ENCODE measurements at places on chromosomes 6 and 20.

GRCh38 chr6:446418-447366 is 55.1 kb downstream of the IRF4 start:
- H3K36me3 ChIP-seq = no peaks in the 10 kb centered on the region
- peak overlapping the region; percentile 61 for H3K27ac ChIP-seq
- peak overlapping the region; percentile 45 for H3K4me3 ChIP-seq
- peak; percentile 74 for DNase-seq
- peaks cover 46% of the 10 kb centered on the region for H3K4me1 ChIP-seq

GRCh38 chr6:131946992-131947955 is 3.9 kb downstream of the CCN2 start:
- DNase-seq = no peak
- H3K27me3 ChIP-seq = peaks cover 10% of the 10 kb centered on the region
- peaks cover 9% of the 10 kb centered on the region for H3K4me1 ChIP-seq

DNA sequence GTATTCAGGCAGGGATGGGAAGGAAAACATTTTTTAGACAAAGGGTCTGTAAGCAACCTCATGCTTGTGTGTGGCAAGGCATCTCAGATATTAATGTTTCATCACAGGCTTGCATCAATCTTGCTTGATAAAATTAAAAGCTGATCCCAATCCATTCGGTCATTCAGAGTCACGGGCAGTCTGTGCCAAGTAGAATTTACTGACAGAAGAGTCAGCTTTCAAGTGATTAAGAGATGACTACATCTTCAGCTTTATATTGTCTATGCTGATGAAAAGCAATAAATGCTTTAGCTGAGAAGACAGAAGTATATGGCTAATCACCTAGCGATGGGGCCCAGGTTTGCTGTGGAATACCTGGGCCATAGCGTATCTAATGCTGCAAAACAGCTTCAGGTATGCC is 3.5 kb downstream of the PLEKHG1 start:
- H3K4me3 ChIP-seq = no peak overlapping the region
- H3K4me1 ChIP-seq = no peaks in the 10 kb centered on the region
- DNase-seq = no peak
- no peaks in the 10 kb centered on the region for H3K27me3 ChIP-seq
- no peaks in the 10 kb centered on the region for H3K36me3 ChIP-seq
- H3K27ac ChIP-seq = no peak overlapping the region

DNA sequence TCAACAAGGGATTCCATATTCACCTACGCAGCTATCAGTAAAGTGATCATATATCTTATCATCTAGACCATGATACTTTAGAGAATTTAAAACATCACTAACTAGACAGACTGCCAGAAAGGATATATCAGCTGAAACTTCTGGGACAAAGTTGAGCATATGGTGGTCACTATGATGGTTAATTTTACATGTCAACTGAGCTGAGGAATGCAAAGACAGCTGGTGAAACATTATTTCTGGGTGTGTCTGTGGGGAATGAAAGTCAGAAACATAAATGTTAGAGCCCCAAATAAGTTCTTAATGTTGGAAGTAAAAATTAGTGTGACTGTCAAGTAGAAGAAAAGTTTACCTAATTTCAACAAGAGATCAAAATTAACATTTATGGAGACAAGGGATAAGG is 440.0 kb upstream of the IRAK1BP1 start:
- no peak overlapping the region for H3K27ac ChIP-seq
- no peaks in the 10 kb centered on the region for H3K4me1 ChIP-seq
- H3K27me3 ChIP-seq = no peaks in the 10 kb centered on the region
- no peaks in the 10 kb centered on the region for H3K36me3 ChIP-seq
- DNase-seq = no peak
- H3K4me3 ChIP-seq = no peak overlapping the region

GRCh38 chr20:38130687-38131587 is 34.1 kb downstream of the TGM2 start:
- no peaks in the 10 kb centered on the region for H3K27me3 ChIP-seq
- no peak overlapping the region for H3K4me3 ChIP-seq
- peaks cover 5% of the 10 kb centered on the region for H3K4me1 ChIP-seq
- no peak overlapping the region for H3K27ac ChIP-seq

DNA sequence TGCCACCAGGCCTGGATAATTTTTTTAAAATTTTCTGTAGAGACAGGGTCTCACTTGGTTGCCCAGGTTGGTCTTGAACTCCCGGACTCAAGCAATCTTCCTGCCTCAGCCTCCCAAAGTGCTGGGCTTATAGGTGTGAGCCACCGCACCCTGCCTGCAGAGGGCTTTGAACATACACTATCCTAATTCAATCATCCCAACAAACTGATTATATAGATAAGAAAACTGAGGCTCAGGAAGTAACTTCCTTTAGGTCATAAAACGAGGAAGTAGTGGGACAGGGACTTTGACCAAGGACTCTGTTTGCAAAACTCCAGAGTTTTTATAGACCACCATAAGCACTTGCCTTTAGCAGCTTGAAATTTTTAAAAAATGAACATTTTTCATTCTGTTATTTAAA is 5.0 kb upstream of the BANF2 start:
- H3K27ac ChIP-seq = no peak overlapping the region
- H3K36me3 ChIP-seq = no peaks in the 10 kb centered on the region
- no peak overlapping the region for H3K4me3 ChIP-seq
- no peaks in the 10 kb centered on the region for H3K4me1 ChIP-seq
- peaks cover 11% of the 10 kb centered on the region for H3K27me3 ChIP-seq

- DNase-seq = no peak
- no peaks in the 10 kb centered on the region for H3K27me3 ChIP-seq
- H3K4me1 ChIP-seq = no peaks in the 10 kb centered on the region
- no peaks in the 10 kb centered on the region for H3K36me3 ChIP-seq
- H3K4me3 ChIP-seq = no peak overlapping the region
Measured at GRCh38 chr6:72699159-72699558, 77.3 kb downstream of the KCNQ5 start.

DNA sequence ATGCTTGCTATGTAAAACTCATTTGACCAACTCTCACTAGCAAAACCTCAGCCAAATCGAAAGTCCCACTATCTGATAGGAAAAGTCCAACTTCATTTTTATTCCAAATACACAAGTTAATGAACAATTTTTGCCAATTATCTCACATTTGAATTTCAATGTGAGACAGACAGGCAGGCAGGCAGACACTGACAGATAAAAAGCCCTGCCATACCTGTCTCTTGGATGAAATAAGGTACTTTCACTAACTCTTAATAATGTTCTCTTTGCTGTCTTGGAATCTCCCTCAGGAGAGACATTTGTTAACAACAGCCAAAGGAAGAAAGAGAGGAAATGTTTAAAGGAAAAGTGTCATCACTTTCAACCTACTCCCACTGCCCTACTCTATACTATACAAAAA is 82.0 kb downstream of the RNGTT start:
- no peaks in the 10 kb centered on the region for H3K27me3 ChIP-seq
- peaks cover 8% of the 10 kb centered on the region for H3K36me3 ChIP-seq
- no peak for DNase-seq
- no peaks in the 10 kb centered on the region for H3K4me1 ChIP-seq
- no peak overlapping the region for H3K4me3 ChIP-seq

GRCh38 chr6:10552270-10552810 is 31.2 kb downstream of the GCNT2 start:
- H3K36me3 ChIP-seq = no peaks in the 10 kb centered on the region
- no peak overlapping the region for H3K4me3 ChIP-seq
- H3K4me1 ChIP-seq = no peaks in the 10 kb centered on the region
- no peaks in the 10 kb centered on the region for H3K27me3 ChIP-seq

GRCh38 chr6:131828080-131828479 is 20.3 kb downstream of the ENPP1 start:
- H3K27me3 ChIP-seq = peaks cover 3% of the 10 kb centered on the region
- no peaks in the 10 kb centered on the region for H3K4me1 ChIP-seq
- no peak for DNase-seq
- no peak overlapping the region for H3K27ac ChIP-seq
- no peaks in the 10 kb centered on the region for H3K36me3 ChIP-seq

GRCh38 chr6:116945809-116946208 is 68.8 kb downstream of the RFX6 start:
- no peak for DNase-seq
- H3K27ac ChIP-seq = no peak overlapping the region
- H3K36me3 ChIP-seq = no peaks in the 10 kb centered on the region
- H3K27me3 ChIP-seq = no peaks in the 10 kb centered on the region

DNA sequence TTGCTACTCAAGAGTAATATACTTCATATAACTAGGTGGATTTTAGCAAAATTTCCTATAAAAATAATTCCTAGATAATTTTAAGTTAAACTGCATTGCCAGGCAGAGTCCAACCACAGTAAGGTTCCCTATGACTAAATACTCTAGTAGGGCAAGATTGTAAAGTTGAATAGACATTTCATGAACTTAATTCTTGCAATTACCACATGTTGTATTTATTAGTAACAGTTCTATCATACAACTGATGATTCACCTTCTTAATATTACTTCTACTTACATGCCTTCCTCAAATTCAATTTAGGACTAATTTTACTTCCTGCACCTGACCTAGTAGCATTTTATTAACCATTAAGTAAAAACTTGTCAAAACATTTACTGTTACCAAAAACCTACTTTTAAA is 266.7 kb upstream of the THEMIS start:
- DNase-seq = no peak
- H3K4me3 ChIP-seq = no peak overlapping the region
- no peaks in the 10 kb centered on the region for H3K36me3 ChIP-seq
- H3K27me3 ChIP-seq = no peaks in the 10 kb centered on the region
- no peaks in the 10 kb centered on the region for H3K4me1 ChIP-seq

DNA sequence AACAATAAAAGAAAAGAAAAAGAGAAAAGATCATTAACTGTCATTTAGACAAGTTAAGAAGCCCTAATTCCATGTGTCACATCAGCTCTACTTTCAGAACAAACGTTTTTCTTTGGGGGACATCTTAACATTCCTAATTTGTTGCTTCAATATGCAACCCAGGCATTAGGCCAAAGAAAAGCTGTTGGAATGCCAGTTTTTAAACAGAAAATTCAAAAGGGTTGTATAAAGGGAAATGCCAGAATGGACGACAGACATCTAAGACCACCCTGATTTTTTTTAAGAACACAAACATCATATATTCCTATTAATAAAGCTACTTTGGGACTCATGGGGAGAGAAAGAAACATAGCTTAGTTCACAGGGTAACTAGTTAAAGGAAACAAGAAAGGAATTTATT is 315.0 kb downstream of the GMDS start:
- no peak for DNase-seq
- H3K4me1 ChIP-seq = no peaks in the 10 kb centered on the region
- no peak overlapping the region for H3K4me3 ChIP-seq
- H3K27ac ChIP-seq = no peak overlapping the region
- H3K36me3 ChIP-seq = no peaks in the 10 kb centered on the region
- H3K27me3 ChIP-seq = no peaks in the 10 kb centered on the region

DNA sequence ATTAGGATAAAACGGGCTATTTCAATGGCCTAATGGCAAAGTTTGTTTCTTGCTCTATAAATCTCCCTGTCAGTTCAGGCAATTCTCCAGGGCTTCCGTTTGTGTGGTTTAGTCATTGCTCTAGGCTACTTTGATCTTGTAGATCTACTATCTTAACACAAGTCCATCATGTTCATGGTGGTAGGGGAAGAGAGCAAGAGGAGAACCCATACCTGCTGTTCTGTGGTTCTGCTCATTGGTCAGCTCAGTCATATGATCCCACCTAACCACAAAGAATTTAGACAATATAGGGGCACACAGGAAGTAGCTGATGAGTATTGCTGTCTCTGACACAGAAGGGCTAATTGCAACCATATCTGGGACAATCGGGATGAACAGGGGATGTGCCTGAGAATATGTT is 4.9 kb upstream of the DEK start:
- DNase-seq = no peak
- no peak overlapping the region for H3K27ac ChIP-seq
- peaks cover 14% of the 10 kb centered on the region for H3K4me1 ChIP-seq
- H3K27me3 ChIP-seq = peaks cover 3% of the 10 kb centered on the region

Measured in T-cell (primary cell).